ENCODE measurements at places on chromosomes 2 and 18.

DNA sequence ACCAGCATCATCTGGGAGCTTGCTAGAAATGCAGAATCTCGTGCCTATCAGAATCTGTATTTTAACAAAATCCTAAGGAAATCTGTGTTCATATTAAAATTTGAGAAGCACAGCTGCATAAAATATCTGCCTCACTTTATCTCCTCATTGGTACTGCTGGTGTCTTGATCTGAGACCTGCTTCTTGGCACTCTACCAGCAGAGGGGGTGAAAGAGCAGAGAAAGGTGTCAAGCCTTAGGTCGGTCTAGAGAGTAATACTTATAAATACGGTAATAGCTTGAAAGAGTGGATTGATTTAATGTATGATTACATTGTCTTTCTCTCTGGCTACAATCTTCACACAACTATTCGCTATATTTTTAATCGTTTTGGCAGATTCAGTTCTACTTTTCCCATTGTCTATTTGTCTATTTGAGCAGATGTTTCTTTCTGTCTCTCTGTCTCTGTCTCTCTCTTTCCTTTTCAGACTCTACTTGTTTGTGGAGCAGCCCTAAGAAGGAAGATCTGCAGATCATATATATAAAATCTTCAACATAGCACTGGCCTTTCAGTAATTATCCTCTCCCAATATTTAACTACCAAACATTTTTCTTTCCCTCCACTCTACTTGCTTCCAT, 1.7 kb upstream of the GCG start:
- peak; percentile 20 for DNase-seq

GRCh38 chr18:34796035-34796657, 86.0 kb downstream of the DTNA start:
- no peak for DNase-seq

GRCh38 chr2:54558188-54559005, 102.3 kb downstream of the SPTBN1 start:
- no peak for DNase-seq

DNA sequence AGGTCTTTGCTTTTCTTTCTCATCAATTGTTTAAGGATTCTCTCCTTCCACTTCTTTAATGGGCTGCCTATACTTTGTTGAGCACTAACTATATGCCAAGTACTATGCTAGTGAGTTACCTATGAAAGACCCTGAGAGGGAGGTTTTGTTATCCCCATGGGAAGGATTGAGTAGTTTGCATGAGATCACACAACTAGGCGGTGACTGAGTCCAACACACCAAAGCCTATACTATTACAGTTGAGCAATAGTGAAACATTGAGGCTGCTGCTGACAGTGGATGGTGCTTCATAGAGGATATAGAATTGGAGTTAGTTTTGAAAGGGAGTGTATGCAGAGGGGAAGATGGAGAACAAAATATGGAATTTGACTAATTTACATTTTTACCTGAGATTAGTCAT, 15.8 kb downstream of the NABP1 start:
- DNase-seq: no peak

DNA sequence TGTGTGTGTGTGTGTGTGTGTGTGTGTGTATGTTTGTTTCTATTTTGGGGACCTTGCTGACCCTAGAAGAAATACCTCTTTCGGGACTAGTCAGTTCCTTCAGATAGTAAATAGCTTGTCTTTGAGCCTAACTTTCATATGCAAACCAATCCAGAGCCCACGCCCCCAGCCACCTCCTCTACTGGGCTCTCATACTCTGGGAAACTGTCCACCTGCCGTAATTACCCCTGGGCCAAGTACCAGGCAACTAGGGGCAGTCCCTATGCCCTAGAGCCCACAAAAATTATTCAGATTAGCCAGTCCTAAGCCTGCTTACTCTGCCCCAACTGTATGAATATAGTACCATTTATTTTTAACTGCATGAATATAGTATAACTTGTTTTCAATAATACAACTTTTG, 970.4 kb downstream of the EPHA4 start:
- no peak for DNase-seq

DNA sequence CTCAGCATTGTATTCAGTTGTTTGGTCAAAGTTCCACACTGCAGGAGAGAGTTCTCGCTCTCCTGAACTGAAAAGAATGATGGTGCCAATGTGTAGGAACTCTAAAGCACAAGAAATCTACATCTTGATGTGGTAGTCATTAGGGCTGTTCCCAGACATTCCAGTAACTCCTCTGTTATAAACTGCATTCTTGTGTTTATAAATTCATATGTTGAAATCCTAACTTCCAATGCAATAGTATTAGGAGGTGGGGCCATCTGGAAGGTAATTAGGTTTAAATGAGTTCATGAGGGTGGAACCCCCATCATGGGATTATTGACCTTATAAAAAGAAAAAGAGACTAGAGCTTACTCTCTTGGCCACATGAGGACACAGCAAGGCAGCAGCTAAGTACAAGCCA, 239.6 kb downstream of the CDH20 start:
- DNase-seq: no peak

- DNase-seq: no peak
Measured at GRCh38 chr2:239820836-239821693, 204.1 kb downstream of the NDUFA10 start.

DNA sequence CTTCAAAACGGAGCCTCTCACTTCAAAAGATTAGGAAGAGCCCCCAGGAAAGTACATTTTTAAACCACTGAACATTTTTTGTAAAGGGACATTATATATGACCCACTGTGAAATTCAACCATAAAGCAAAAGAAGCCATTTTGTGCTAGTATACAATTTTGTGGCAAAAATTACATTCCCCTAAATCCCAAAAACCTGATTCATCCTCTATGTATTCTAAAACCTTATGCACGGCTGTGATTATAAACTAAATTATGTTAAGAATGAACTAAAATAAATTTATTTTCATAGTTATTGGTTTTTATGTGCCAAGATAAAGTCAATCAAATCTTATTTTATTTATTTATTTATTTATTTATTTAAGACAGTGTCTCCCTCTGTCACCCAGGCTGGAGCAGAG, 48.5 kb downstream of the RTN4 start:
- no peak for DNase-seq

- DNase-seq: no peak
Measured at GRCh38 chr2:170819680-170820664, 3.3 kb downstream of the GAD1 start.

GRCh38 chr2:28644760-28645159, 106.9 kb upstream of the PPP1CB start:
- DNase-seq: no peak

GRCh38 chr2:147989809-147990403, 30.6 kb downstream of the ORC4 start:
- peak; percentile 11 for DNase-seq
